ENCODE measurements at places on chromosomes 1 and 21. TPM values are rescaled to one million over a fixed set of nuclear protein-coding genes. Genes with fewer than 3 reads are reported as not detected.
A peak's percentile ranks its signal among the peaks of the same experiment; 100 is the strongest.

GRCh38 chr1:210586771-210587170, 258.1 kb downstream of the HHAT start:
- H3K27ac ChIP-seq = peak overlapping the region; percentile 32
- DNase-seq = no peak
- H3K4me1 ChIP-seq = peaks cover 9% of the 10 kb centered on the region
- no peak overlapping the region for H3K4me3 ChIP-seq
- H3K27me3 ChIP-seq = no peaks in the 10 kb centered on the region
- no peaks in the 10 kb centered on the region for H3K36me3 ChIP-seq

GRCh38 chr1:76336931-76337371, 262.4 kb downstream of the ST6GALNAC3 start:
- no peaks in the 10 kb centered on the region for H3K27me3 ChIP-seq
- H3K36me3 ChIP-seq = no peaks in the 10 kb centered on the region
- no peak overlapping the region for H3K27ac ChIP-seq
- H3K4me3 ChIP-seq = no peak overlapping the region
- DNase-seq = peak; percentile 67
- no peaks in the 10 kb centered on the region for H3K4me1 ChIP-seq

DNA sequence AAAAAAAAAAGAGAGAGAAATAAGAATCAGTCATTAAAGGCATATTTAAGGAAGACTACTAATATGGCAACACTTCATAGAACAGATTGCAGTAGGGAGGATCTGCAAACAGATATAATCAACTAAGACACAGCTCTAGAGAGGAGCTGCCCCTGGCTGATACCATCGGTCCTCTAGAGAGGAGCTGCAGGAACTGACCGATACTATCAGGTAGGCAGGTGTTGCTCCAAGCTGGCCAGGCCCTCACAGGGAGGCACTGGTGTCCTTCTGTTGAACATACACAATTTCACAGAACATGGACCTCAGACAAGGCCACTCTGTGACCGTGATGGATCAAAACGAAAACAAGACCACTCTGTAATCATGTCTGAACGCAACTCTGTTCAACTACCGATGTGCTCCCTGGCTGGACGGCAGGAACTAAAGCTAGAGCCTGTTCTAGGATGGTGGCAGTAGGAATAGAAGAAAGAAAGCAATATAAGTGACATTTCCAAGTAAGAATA, 15.5 kb downstream of the SMYD3 start:
- no peaks in the 10 kb centered on the region for H3K27me3 ChIP-seq
- no peaks in the 10 kb centered on the region for H3K4me1 ChIP-seq
- DNase-seq = no peak
- no peaks in the 10 kb centered on the region for H3K36me3 ChIP-seq
- no peak overlapping the region for H3K27ac ChIP-seq

- no peak overlapping the region for H3K4me3 ChIP-seq
- H3K27me3 ChIP-seq = peaks cover 1% of the 10 kb centered on the region
- no peaks in the 10 kb centered on the region for H3K4me1 ChIP-seq
- H3K36me3 ChIP-seq = no peaks in the 10 kb centered on the region
Observed at GRCh38 chr1:234208791-234209190, 164.5 kb upstream of the COA6 start.

DNA sequence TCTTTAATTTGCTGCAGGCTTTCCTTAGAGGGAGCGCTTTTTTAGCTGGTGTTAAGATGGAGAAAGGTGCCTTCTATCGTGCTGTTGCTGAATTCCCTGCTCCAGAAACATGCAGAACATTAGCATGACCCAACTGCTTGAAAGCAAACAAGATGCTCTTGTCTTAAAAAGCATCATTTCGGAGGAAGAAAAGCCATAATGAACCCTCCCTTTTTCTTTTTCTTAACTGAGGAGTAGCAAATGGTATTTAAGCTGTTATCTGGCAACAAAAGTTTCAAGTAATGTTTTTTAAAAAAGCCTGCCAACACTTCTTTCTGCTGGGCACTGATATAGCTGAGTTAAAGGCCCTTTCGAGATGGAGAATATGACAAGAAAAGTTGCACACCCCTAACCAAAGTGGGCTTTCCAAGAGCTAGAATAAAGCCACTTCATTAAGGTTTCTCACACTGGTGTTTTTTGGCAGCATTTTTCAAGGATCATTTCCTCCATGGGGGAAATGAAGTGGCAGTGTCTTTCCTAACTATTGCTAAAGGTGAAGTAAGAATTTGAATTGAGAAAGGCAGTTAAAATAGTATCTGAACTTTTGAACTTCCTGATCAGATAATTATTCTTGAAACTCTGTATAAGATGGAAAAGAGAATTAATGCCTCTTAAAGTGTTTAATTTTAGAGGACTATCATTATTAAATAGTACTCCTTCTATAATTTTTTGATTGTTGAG, 38.8 kb downstream of the ST6GALNAC5 start:
- H3K27ac ChIP-seq = no peak overlapping the region
- no peaks in the 10 kb centered on the region for H3K36me3 ChIP-seq
- no peak for DNase-seq
- H3K4me1 ChIP-seq = no peaks in the 10 kb centered on the region

- no peaks in the 10 kb centered on the region for H3K36me3 ChIP-seq
- H3K27me3 ChIP-seq = no peaks in the 10 kb centered on the region
- peak overlapping the region; percentile 28 for H3K27ac ChIP-seq
- peak; percentile 83 for DNase-seq
- H3K4me1 ChIP-seq = peaks cover 10% of the 10 kb centered on the region
Observed at GRCh38 chr1:87151500-87152421, 176.9 kb upstream of the LMO4 start.

DNA sequence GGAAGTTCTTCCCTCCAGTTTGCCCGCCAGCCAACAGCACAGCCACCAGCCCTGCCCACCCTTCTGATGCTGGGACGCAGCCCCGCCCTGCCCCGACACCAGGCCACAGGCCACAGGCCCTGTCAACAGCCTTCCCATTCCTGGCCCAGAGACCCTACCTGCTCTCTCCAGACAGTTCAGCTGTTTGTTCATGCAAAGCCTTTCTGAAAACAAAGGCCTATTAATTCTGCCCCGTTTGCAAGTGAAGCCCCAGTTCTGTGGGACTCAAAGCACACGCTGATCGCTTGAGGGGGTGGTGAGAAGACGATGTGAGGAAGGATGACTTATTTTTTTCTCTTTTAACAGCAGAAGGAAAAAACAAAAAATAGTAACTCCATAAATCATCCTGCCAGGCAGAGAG, 55.4 kb upstream of the KIF26B start:
- H3K4me3 ChIP-seq = no peak overlapping the region
- DNase-seq = no peak
- H3K4me1 ChIP-seq = no peaks in the 10 kb centered on the region
- H3K27ac ChIP-seq = no peak overlapping the region

DNA sequence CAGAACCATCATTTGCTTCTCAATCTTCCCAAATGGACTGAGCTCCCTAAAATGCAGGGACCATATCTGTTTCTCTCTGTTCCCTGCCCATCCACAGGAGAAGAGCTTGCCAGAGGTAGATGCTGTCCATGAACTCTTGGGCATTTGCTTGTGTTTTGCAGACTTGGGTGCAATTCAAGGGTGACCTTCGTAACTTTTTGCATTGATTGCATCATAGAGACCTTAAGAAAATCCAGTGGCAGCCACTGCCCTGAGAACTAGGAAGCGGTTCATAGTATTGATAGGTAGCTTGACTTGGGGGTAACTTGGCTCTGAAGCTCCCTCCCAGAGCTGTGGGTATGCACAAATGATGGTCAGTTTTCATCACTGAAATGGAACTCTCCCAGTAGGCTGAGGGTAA, 34.3 kb upstream of the EDEM3 start:
- H3K27ac ChIP-seq = no peak overlapping the region
- no peaks in the 10 kb centered on the region for H3K27me3 ChIP-seq
- no peak for DNase-seq
- H3K36me3 ChIP-seq = no peaks in the 10 kb centered on the region
- no peaks in the 10 kb centered on the region for H3K4me1 ChIP-seq

GRCh38 chr1:180311011-180311730, 81.1 kb downstream of the LHX4 start:
- H3K27me3 ChIP-seq = no peaks in the 10 kb centered on the region
- no peak for DNase-seq
- H3K36me3 ChIP-seq = no peaks in the 10 kb centered on the region
- no peaks in the 10 kb centered on the region for H3K4me1 ChIP-seq
- H3K27ac ChIP-seq = no peak overlapping the region

- no peak overlapping the region for H3K4me3 ChIP-seq
- no peak for DNase-seq
- no peaks in the 10 kb centered on the region for H3K27me3 ChIP-seq
- no peaks in the 10 kb centered on the region for H3K4me1 ChIP-seq
- no peak overlapping the region for H3K27ac ChIP-seq
Observed at GRCh38 chr21:39513735-39514134, 62.0 kb downstream of the SH3BGR start.

DNA sequence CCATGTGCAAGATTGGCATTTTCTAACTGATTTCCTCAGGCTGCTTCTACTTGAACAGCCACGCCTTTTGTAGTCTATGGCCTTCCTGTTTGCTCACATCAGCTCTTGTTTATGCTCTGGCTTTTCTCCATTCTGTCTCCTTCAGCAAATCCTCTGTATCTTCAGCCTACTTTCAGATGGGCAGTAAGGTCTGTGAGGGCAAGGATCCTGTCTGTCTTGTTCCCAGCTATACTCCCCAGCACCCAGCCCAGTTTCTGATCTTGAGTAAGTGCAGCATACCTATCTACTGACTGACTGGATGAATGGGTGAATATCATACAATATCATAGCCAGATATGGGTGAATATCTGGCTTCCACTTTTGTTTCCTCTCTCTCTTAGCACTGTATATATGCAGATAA, 438.1 kb downstream of the LMO4 start:
- H3K36me3 ChIP-seq = no peaks in the 10 kb centered on the region
- H3K27ac ChIP-seq = no peak overlapping the region
- no peaks in the 10 kb centered on the region for H3K4me1 ChIP-seq

GRCh38 chr1:90175490-90176167, 180.7 kb downstream of the ZNF326 start:
- H3K27ac ChIP-seq = no peak overlapping the region
- H3K4me1 ChIP-seq = no peaks in the 10 kb centered on the region
- H3K4me3 ChIP-seq = no peak overlapping the region
- no peak for DNase-seq
- H3K36me3 ChIP-seq = no peaks in the 10 kb centered on the region

GRCh38 chr1:96060621-96061020, 661.0 kb upstream of the PTBP2 start:
- no peaks in the 10 kb centered on the region for H3K4me1 ChIP-seq
- no peak for DNase-seq
- H3K27ac ChIP-seq = no peak overlapping the region
- no peak overlapping the region for H3K4me3 ChIP-seq

GRCh38 chr1:155085504-155086127, 7.0 kb downstream of the EFNA3 start:
- no peaks in the 10 kb centered on the region for H3K36me3 ChIP-seq
- peak; percentile 85 for DNase-seq
- peak overlapping the region; percentile 71 for H3K4me3 ChIP-seq
- H3K4me1 ChIP-seq = peaks cover 40% of the 10 kb centered on the region
- H3K27ac ChIP-seq = peak overlapping the region; percentile 86

DNA sequence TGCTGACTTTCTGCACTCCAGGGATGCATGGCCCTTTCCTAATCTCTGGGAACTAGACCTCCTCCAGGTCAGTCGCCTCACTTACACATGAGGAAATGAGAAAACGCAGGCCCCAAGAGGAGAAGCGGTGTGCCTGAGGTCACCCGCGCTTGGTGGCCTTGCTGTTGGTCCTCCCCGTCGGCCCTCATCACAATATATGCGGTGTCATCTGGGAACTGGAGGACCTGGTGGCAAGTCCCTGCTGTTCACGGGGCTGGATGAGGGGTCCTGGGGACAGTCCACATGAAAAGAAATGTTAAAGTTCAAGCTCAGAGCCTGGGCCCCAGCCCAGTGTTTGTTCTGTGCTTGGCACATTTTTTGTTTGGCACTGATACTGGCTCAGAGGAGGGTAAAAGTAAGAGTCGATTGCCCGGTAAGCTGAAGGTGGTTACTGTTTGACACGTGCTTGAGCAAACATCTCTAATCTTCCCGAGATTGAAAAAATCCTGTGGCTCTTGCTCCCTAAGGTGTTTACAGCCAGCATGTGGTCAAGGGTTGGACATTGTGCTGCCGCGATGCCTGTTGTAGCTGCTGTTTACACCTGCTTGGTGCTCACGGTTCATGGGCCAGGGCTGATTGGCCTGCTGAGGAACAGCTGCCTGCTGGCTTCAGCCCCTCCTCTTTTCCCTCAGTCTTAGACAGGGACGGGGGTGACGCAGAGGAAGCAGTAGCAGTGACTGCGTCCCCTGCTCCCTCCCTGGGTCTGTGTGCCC, 5.2 kb downstream of the COQ8A start:
- H3K4me1 ChIP-seq = peaks cover 63% of the 10 kb centered on the region
- no peak overlapping the region for H3K4me3 ChIP-seq
- peak overlapping the region; percentile 47 for H3K27ac ChIP-seq
- DNase-seq = no peak
- no peaks in the 10 kb centered on the region for H3K36me3 ChIP-seq

DNA sequence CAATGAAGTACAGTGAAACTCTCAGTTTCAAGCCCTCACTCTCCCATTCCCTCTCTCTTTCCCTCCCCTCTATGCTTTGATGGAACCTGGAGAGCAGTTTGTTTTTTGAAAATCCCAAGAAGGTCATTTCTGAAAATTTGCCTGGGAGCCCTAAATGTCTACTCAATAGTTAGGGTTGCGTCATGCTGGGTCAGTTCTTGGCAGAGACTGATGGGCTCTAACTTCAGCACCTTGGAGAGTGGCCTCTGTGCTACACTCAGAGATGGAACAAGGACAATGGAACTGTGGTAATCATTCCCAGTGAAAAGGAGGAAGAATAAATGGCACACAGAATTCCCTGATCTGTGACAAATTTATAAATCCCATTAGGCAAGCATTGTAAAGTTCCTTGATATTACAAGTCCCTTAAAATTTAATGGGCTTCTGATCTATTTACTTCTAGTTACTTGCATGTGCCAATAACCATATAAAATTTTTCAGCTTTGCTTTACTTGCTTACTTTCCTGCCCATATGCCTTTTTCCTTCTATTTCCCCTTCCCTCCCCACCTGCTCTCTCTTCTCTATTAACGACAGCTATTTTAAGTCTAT, 182.9 kb upstream of the KCND3 start:
- no peak for DNase-seq
- H3K4me3 ChIP-seq = no peak overlapping the region
- H3K36me3 ChIP-seq = no peaks in the 10 kb centered on the region
- H3K4me1 ChIP-seq = no peaks in the 10 kb centered on the region
- H3K27me3 ChIP-seq = no peaks in the 10 kb centered on the region

- H3K4me1 ChIP-seq = no peaks in the 10 kb centered on the region
- H3K27me3 ChIP-seq = peaks cover 14% of the 10 kb centered on the region
- no peak overlapping the region for H3K27ac ChIP-seq
- no peak overlapping the region for H3K4me3 ChIP-seq
- H3K36me3 ChIP-seq = no peaks in the 10 kb centered on the region
Observed at GRCh38 chr1:3910049-3910731, 10.1 kb upstream of the C1orf174 start.

GRCh38 chr1:35715568-35716002, 3.1 kb downstream of the C1orf216 start:
- no peak overlapping the region for H3K27ac ChIP-seq
- peak; percentile 79 for DNase-seq
- H3K4me1 ChIP-seq = peaks cover 43% of the 10 kb centered on the region
- H3K4me3 ChIP-seq = no peak overlapping the region
- H3K27me3 ChIP-seq = no peaks in the 10 kb centered on the region

- no peak for DNase-seq
- no peaks in the 10 kb centered on the region for H3K27me3 ChIP-seq
- no peak overlapping the region for H3K4me3 ChIP-seq
- peaks cover 22% of the 10 kb centered on the region for H3K4me1 ChIP-seq
- no peaks in the 10 kb centered on the region for H3K36me3 ChIP-seq
- no peak overlapping the region for H3K27ac ChIP-seq
Observed at GRCh38 chr1:87812871-87813577, 484.3 kb downstream of the LMO4 start.

The GPA33 gene
- 0.36 TPM for total RNA-seq

The DARS2 gene
- 10.0 TPM for total RNA-seq

The OR2AK2 gene
- not detected for total RNA-seq

The RBP7 gene
- total RNA-seq = 10.0 TPM

The SHC1 gene
- 51.3 TPM for total RNA-seq

The SERPINC1 gene
- total RNA-seq = not detected

The CFH gene
- 31.9 TPM for total RNA-seq

The CELA2B gene
- not detected for total RNA-seq

The DDX20 gene
- total RNA-seq = 18.7 TPM

All from sigmoid colon (tissue), 7 donors.